ENCODE measurements at places on chromosomes 7 and 10.

DNA sequence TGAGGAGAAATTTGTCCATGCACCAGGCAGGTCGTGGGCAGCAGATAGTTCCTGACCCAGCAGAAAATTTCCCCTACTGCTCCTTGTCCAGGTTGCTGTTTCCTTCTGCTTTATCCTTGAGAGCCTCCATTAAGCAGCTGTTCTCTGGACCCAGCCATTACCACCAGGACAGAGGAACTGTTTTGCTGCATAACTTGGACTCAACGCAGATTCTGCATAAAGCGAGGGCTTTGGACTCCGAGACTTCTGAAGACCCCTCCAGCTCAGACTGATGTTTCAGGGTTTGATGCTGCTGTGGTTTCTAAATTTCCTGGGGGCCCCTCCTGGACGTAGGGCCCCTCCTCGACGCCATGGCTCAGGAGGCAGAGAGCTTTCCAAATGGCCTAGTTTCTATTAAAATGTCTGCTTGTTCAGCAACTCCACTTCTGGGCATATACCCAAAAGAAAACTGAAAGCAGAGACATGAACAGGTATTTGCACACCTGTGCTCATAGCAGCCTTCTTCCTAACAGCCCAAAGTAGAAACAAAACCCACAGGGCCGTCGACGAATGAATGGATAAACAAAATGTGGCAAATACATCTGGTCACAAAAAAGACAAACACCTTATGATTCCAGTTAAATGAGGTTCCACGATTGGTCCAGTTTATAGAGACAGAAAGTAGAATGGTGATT, 28.3 kb upstream of the LMTK2 start:
- no peak for DNase-seq

DNA sequence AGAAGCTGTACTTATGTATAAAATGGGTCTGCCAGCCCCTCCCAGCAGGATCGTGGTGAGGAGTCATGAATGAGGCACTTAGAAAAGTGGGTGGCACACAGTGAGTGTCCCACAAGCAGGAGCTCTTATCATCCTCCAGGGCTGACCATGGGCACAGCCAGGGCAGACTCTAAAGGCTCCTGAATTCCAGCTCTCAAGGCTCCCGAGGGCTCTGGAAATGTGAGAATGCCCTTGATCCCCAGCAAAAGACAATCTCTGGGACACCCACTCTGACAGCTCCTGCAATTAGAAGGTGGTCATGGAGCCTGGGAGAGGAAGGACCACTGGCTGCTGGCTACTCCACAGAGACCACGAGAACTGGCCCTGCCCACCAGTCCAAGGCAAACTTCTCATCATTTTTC, 1.6 kb downstream of the VSTM4 start:
- DNase-seq: no peak

GRCh38 chr10:77245953-77246352, 391.7 kb downstream of the KCNMA1 start:
- DNase-seq: no peak

DNA sequence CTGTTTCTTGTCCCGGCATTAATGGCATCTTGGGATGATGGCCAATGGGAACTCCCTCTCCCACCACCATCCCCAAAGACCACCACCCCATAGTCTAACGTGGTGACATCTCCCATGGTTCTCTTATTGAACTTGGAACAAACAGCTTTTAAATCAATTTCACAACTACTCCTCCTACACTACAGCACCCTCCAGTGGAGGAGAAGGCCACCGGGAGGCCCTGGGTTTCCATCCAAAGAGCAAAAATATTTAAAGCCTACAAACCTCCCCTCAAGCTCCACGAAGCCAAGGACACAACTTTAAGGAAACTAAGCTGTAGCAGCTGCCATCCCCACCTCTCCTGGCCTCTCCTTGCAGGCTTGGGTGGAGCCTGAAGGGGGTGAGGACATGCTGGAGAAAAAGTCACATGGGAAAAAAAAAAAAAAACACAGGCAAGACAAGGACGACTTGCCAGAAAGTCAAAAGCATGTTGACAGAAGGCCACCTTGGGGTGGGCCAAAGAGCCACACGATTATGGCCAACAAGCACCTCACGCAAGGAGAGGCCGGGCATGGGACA, 94.0 kb upstream of the LANCL2 start:
- no peak for DNase-seq

GRCh38 chr10:1203216-1203615, 147.0 kb downstream of the WDR37 start:
- no peak for DNase-seq

DNA sequence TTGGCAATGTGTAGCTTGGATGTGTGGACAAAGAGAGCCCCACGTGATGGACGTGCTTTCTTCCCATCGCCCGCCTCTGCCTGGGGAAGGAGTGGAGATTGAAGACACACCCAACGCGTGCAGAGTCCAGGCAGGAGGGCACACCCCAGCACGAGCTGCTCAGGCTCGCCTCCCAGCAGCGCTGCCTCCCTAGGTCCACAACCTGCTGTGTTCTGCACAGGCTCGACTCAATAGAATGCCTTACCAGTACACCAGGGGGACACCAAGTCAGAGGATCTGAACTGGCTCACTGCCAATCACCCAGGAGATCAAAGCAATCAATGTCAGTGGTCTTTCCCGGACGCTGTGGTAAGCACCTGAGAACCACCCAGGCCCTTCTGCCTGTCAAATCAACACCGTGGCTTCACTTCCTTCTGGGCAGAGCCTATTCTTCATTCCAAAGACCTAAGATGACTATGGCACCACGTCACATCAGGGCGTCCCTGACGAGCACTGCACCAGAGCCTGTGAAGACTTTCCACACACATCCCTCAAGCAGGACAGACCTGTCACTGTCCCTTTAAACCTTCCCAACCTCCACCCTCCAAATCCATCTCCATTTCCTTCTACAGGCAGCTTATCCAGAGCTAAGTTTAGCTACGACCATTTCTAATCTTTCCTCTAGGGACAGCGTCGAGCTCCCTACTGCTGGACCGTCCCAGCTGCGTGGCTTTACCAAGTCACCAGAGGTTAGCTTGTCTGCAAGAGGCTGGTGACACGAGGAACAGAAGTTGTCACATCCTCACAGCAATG, 72.3 kb downstream of the AMZ1 start:
- peak; percentile 42 for DNase-seq

Measured in cerebellar cortex (tissue), 1 donor.